ENCODE measurements at places on chromosomes 1 and 21. TPM values are rescaled to one million over a fixed set of nuclear protein-coding genes. Genes with fewer than 3 reads are reported as not detected.

Gene WDR64
- not detected for total RNA-seq

Gene LYSMD1
- total RNA-seq, result 8.7 TPM

Gene LMOD1
- 2.5 TPM for total RNA-seq

Gene CFAP298
- total RNA-seq, result 23.6 TPM

Gene PSEN2
- 13.7 TPM for total RNA-seq

Gene LPAR3
- not detected for total RNA-seq

Gene PLA2G2C
- total RNA-seq, result not detected

Gene CRNN
- total RNA-seq, result not detected
